ENCODE measurements at places on chromosomes 5 and 9. TPM values are rescaled to one million over a fixed set of nuclear protein-coding genes. Genes with fewer than 3 reads are reported as not detected.

The STRBP gene
- 56.7 TPM for total RNA-seq

- peaks cover 33% of the 10 kb centered on the region for H3K27me3 ChIP-seq
- DNase-seq, result no peak
- no peak overlapping the region for H3K4me3 ChIP-seq
Measured at GRCh38 chr9:3817208-3817607, 291.4 kb upstream of the RFX3 start.

- no peaks in the 10 kb centered on the region for H3K36me3 ChIP-seq
- no peak for DNase-seq
- peaks cover 15% of the 10 kb centered on the region for H3K4me1 ChIP-seq
- no peak overlapping the region for H3K27ac ChIP-seq
- peaks cover 4% of the 10 kb centered on the region for H3K27me3 ChIP-seq
- no peak overlapping the region for H3K4me3 ChIP-seq
Measured at GRCh38 chr9:69871118-69871834, 50.7 kb downstream of the CFAP95 start.

- no peak for DNase-seq
- H3K36me3 ChIP-seq, result no peaks in the 10 kb centered on the region
- H3K4me3 ChIP-seq, result no peak overlapping the region
- no peaks in the 10 kb centered on the region for H3K4me1 ChIP-seq
- H3K27me3 ChIP-seq, result no peaks in the 10 kb centered on the region
Measured at GRCh38 chr5:41656597-41656996, 146.2 kb upstream of the PLCXD3 start.

- H3K4me1 ChIP-seq, result no peaks in the 10 kb centered on the region
- peaks cover 4% of the 10 kb centered on the region for H3K27me3 ChIP-seq
- no peak for DNase-seq
- no peak overlapping the region for H3K4me3 ChIP-seq
- no peak overlapping the region for H3K27ac ChIP-seq
- H3K36me3 ChIP-seq, result no peaks in the 10 kb centered on the region
Measured at GRCh38 chr5:23112237-23112636, 259.1 kb upstream of the CDH12 start.

DNA sequence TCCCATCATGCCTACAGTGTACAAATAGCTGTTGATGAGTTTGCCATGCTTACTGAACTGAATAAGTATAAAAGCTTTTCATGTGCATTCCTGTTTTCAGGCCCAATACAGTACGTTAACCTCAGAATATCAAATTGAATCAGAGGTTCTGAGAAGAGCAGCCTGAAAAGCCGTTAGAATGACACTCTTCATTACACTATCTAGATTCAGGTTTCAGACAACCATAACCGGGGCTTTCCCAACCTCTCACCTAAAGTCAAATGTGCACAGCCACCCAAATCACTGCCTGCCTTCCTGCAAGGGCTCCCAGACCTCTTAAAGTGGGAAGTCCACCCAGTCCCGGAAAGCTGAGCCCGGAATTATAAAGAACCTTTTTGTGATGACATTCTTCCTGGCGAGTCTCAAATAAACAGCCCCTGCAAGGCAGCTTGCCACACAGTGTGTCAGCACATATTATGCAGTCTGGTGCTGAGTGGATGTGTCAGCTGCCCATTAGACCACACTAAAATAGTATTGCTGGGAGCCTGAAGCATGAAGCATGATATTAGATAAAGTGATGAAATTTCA is 245.8 kb downstream of the TLE4 start:
- H3K4me1 ChIP-seq, result peaks cover 19% of the 10 kb centered on the region
- H3K27me3 ChIP-seq, result peaks cover 14% of the 10 kb centered on the region
- DNase-seq, result no peak
- no peak overlapping the region for H3K4me3 ChIP-seq
- H3K27ac ChIP-seq, result no peak overlapping the region

GRCh38 chr5:180212363-180213255 is 3.6 kb upstream of the RASGEF1C start:
- H3K4me1 ChIP-seq, result peaks cover 4% of the 10 kb centered on the region
- DNase-seq, result peak; percentile 64
- no peak overlapping the region for H3K4me3 ChIP-seq
- H3K27ac ChIP-seq, result no peak overlapping the region
- no peaks in the 10 kb centered on the region for H3K36me3 ChIP-seq
- H3K27me3 ChIP-seq, result peaks cover 22% of the 10 kb centered on the region

The IFNA21 gene
- total RNA-seq, result not detected

GRCh38 chr5:177355868-177356168 is 1.9 kb upstream of the RGS14 start:
- DNase-seq, result no peak
- no peak overlapping the region for H3K4me3 ChIP-seq

All from type B pancreatic cell (in vitro differentiated cells).